Daoy (cell line): ENCODE measurements at places on chromosomes 11 and 22. TPM values are rescaled to one million over a fixed set of nuclear protein-coding genes. Genes with fewer than 3 reads are reported as not detected.
A peak's percentile ranks its signal among the peaks of the same experiment; 100 is the strongest.

DNA sequence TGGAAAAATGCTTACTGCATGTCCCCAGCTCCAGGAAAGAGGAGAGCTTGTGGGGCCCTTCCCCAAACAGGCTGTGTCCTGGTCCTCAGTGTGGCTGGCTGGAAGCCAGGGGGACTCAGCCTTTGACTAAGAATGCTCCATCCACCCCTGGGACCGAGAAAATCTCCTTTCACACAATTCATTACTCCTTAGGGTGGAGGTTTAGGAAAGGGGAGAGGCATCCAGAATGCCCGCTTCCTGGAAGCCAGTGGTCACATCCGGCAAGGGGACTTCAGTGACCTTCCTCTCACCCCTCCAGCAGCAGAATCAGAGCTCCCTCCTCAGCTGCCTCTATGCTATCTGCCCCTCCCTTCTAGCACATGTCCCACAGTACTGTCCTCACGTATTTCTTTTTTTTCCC lies 21.9 kb downstream of the ATG16L2 start:
- no peak for DNase-seq

DNA sequence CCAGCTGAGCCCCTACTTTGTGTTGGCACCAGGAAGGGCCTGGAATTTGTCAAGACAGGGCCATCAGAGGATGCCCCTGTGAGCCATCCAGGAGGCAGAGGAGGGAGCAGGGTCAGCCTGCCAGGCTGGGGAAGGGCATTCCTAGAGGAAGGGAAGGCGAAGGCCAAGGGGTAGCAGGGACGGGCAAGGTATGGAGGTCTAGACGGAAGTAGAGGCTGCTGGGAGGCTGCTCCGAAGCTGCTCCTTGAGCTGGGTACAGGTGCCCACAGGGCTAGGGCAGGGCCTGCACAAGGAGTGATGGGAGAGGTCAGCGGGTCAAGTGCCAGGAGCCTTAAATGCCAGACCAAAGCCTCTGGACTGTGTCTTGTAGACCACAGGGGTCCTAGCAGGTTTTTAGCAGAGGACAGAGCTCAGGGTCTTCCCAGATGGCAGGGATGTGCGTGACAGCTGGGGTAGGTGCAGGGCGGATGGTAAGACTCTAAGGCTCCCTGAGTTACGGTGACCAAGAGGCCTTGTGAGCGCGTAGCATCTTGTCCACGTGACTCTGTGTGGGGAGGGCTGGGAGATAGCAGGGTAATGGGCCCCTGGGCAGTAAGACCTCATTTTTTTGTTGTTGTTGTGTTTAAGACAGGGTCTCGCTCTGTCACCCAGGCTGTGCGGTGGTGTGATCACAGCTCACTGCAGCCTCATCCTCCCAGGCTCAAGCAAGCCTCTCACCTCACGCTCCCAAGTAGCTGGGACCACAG lies 31.7 kb upstream of the CSNK1E start:
- no peak for DNase-seq

GRCh38 chr22:29145321-29146072 lies 60.2 kb upstream of the EMID1 start:
- no peak for DNase-seq

DNA sequence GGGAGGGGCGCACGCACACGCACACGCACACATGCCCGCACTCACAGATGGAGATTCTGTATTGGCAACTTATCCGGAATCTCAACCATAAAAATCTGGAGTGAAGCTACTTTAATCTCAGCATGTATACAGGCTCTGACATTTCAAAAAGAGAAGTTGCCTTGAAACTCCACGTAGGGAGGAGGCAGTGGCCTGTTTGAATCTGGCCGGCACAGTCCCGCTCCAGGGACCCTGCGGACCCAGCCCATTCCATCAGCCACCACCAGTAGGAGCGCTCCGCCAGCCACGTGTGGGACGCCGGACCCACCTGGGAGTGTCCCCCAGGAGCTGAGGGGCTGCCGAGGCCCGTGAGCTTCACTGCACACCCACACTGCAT lies 1.9 kb upstream of the SYT8 start:
- DNase-seq, result no peak

ATG13 gene
- total RNA-seq, result 46.4 and 74.7 TPM in 2 replicates

GRCh38 chr11:134449713-134450112 lies 37.7 kb upstream of the B3GAT1 start:
- DNase-seq, result no peak

KRTAP5-1 gene
- total RNA-seq, result not detected in 2 replicates

GRCh38 chr11:4924239-4924638 lies at the start of gene OR51G1:
OR51G1 (minus strand) TSS chr11:4924339; CDS start chr11:4924339, 0 bp downstream.
- DNase-seq, result no peak

SMC1B gene
- not detected in 2 replicates for total RNA-seq

GRCh38 chr22:41801147-41801819 lies 804 bp downstream of the CCDC134 start:
- no peak for DNase-seq

GRCh38 chr11:125358254-125358840 lies 137.7 kb downstream of the FEZ1 start:
- peak; percentile 46 for DNase-seq

DNA sequence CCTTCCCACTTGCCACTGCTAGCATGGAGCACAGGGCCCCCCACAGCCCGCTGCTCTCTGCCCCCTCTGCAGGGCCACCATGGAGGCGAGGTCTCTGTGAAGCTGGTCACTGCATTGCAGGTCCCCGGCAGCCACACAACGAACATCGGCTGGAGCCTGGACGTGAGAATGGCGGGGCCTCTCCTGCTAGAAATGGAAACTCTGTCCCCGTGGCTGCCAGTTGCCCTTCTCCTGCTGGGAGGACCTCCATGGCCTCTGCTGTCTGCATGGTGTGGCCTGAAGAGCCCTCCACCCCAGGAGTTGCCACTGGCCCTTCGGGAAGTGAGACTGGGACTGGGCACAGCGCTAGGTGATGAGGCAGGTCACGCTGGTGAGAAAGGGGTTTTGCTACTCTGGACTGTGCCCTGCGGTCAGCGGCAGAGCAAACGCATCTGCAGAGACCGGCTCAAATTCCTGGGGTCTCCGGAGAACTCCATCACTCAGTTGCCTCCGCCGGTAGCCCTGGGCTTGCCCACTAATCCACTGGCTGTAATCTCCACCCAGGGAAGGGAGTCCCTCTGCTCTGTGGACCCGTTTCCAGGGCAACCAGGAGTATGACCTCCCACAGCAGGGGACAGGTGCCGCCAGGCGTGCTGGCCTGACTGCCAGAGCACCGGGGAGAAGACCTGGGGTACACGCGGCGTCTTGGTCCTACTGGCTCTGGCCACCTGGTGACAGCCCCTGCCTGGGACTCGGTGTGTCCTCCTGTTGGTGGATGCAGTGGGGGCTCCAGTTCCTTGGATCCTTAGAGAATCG lies 806.3 kb downstream of the BRD1 start:
- DNase-seq, result no peak

DNA sequence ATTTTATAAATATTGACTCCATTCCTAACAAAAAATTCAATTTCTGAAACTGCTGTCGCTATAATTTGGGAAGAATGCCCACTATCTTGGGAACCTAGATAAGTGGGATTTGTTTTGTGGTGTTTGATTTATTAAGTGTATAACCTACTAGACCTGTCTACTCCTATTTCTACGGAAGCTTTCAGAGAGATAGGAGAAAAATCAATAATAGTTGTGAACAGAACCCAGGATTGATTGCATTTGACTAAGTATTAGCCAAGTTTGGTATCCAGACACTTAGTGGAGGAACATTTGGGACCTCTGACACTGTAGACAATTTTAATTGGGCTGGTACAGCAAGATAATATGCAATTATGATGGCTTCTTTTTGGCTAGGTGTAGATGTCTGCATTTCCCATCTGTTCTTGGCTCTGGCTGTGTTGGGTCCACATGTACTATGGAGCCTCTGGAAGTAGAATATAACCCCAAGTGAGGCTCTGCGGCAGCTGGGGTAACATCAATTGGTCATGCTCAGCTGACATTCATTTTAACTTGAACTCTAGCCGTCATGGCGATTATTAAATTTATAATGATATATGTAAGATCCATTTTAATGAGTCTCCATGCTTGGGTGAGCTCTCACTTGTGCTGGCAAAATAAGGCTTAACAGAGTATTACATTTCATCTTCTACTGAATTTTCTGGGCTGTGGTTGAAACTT lies 111.5 kb upstream of the E2F8 start:
- DNase-seq, result no peak

DNA sequence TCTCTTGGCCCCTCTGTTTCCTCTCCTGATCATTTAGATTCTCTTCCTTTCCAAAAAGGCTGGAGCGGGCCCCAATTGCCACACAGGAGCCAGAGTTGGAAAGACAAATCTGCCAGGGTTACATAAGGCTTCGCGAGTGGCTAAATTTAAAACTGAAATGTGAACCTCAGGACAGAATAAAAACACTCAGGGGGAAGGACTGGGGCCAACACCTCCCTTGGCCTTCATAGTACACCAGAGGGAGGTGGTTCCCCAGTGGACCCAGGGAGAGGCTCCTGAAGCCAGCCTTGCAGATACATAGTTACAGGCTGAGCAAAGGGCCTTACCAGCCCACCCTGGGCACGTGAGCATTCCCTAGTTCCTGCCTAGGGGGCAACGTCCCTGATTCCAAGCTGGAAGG lies 150.1 kb downstream of the MN1 start:
- DNase-seq, result no peak

DNA sequence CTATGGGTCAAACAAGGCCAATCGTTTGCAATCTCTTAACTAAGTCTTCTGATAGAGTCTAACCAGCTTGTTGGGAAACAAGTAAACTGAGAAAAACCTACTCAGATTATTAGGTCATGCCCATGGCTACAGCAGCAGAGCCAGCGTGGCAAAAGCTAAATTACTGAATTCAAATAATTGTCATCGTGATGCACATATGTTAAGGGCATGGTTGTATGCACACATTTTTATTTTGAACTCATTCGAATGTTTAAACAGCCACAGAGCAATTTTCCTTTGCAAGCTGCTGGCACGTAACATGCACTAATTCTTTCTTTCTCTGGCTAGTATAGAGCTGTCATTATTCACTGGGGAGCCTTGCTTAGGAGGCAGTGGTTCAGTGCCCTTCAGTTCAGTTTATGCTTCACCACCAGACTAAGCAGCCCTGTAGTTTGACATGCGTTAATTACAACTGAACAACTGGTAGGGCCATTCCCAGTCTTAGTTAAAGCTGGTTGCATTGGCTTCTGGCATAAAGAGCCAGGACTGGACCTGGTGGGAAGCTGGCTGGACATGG lies 396.4 kb downstream of the METTL15 start:
- DNase-seq, result no peak

- DNase-seq, result peak; percentile 65
These were observed 11.9 kb upstream of the NRIP3 start for GRCh38 chr11:9015677-9016076.

DNA sequence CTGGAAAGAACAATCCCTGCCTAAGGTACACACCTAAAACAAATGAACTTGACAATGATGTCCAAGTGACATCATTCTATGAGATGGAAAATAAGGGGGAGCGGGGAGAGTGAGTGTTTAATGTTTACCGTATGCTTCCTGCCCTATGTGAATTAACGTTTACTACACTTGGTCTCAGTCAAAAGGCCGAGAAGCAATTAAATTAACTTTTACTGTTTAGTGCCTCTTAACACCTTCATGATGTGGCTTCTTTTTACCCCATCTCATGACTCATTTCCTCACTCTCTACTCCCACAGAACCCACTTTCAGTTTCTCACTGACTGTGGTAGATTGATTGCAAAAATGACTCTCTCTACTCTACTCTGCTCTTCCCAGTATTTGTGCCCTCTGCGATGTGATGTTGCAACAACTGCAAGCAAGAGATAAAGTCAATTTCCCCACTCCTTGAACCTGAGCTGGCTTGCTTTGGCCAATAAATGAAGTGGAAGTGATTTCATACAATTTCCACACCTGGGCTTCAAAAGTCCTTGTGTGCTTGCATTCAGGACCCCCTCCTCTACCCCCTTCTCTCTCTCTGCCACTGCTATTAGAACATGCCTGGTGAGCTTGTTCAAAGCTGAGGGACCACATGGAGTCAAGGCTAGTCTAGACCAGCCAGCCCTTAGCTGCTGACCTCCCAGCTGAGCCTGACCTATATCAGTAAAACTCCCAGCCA lies 11.6 kb upstream of the ALKBH3 start:
- DNase-seq, result peak; percentile 68

- DNase-seq, result no peak
These were observed 67.7 kb downstream of the TRIM44 start for GRCh38 chr11:35730254-35730653.

DNA sequence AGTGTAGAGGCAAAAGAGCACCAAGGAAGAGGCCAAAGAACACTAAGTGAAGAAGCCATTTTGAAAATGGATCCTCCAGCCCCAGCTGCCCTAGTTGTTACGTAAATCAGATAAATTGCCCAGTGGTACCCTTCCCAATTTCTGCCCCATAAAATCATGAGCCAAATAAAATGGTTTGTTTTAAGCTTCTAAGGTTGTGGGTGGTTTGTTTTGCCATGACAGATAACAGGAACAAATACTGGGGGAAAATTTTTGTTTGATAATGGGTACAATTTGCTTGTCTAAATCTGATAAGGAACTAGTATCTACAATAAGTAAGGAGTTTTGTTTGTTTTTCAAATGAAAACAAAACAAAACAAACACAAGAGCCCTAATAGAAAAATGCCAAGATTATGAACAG lies 30.6 kb upstream of the HSD17B12 start:
- DNase-seq, result no peak

DNA sequence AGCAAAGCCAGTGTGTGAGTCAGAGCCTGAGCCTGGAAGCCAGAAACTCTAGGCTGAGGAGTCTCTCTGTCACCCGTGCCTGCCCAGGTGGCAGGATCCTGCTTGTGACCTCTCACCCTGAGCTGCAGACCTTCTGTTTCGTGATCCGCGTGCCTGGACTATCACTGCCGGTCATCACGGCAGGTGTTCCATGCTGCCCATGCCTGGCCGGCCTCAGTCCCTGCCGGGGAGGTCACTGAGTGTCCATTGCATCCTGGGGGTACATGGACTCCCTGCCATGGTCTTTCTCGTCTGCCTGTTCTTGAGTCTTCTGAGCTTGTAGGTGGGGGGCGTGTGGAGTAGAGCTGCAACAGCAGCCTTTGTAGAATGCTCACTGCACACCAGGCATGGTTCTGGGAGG lies 1032.4 kb downstream of the TBC1D22A start:
- no peak for DNase-seq

- no peak for DNase-seq
These were observed 266.5 kb upstream of the MTNR1B start for GRCh38 chr11:92702805-92703448.

GPR83 gene
- total RNA-seq, result not detected in 2 replicates

GRCh38 chr11:12755510-12756453 lies 81.6 kb downstream of the TEAD1 start:
- DNase-seq, result peak; percentile 22

- no peak for DNase-seq
These were observed 69.5 kb upstream of the HTATIP2 start for GRCh38 chr11:20293992-20294391.

- no peak for DNase-seq
These were observed 584.0 kb upstream of the RAG2 start for GRCh38 chr11:37182031-37182430.

DNA sequence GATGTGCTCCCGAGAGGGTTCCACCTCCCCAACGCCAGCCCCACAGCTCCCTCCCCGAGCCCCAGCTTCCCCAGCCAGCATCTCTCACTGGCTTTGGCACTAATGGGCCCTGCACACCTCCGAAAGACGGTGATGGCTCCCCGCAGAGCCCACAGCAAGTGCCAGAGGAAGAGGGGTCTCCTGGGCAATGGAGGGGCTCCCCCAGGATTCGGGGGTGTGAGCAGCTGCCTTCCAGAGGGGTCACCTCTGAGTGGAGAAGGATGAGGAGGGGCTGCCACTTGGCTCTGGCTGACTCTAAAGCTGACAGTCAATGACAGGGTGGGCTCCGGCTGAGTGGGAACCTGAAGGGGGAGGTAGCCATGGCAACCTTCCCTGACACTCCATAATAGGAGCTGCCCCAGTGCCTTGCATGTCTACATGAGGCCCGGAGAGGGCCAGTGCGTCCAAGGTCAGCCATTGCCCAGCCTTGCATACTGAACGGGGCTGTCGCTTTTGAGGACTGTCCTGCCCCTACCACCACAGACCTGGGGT lies 98.6 kb upstream of the SYT13 start:
- DNase-seq, result no peak
